ENCODE measurements at places on chromosomes 13 and 19. TPM values are rescaled to one million over a fixed set of nuclear protein-coding genes. Genes with fewer than 3 reads are reported as not detected.

RXFP2 gene
- total RNA-seq: not detected

PLIN4 gene
- 8.7 TPM for total RNA-seq

STAP2 gene
- 95.2 TPM for total RNA-seq

ZNF99 gene
- total RNA-seq: not detected

PLK5 gene
- total RNA-seq: not detected

PCDH20 gene
- total RNA-seq: 3.1 TPM

Measured in tracheal epithelial cell (primary cell).